ENCODE measurements at places on chromosomes 5 and 9.

DNA sequence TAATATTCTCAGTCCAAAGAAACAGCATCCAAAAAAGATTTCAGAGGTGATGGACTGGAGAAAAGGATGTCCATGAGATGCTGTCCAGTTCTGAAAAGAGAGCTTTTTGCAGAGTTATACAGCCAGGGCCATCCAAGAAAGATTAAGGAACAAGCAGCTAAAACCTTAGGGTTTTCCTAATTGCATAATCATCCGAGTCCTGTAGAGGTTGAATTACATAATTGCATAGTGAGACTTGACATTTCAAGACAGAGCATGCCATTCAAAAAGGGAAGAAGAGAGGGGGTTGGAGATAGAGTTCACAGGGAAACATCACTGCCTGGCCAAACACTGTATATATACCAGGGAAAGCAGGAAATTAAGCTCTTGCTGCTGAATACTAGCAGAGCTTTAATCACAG is 1729.2 kb upstream of the WWC1 start:
- no peak for DNase-seq

GRCh38 chr9:74872619-74873233 is 15.0 kb downstream of the TRPM6 start:
- DNase-seq, result no peak

DNA sequence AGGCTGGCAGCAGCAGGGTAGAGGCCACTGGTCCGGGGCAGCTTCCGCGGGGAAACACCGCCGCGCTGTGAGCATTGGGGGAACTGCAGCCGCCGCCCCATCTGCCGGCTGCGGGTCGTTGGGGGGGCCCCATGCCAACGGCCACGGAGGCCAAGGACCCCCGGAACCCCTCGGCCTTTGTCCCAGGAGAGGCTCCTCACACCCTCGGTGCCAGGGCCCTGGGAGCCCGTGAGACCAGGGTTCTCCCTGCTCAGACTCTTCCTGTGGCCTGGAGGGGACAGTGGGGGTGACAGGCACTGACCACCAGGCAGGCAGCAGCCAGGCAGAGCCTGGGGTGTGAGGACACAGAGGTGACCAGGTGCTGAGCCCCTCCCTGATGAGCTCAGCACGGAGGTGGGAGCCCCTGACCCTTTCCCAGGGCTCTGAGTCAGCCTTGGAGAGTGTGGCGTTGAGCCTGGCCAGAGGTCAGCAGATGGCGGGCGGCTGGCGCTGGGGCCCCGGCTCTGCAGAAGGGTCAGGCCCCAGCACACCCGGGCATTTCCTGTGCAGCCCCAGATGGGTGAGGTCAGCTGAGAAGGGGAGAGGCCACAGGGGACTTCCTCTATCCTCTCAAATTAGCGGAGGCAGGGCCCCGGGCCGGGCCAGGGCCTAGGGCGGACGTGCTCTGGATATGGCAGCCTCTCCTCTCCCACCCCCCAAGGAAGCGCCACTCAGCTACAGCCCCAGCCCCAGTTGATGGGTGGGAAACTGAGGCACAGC is 17.9 kb upstream of the EGFL7 start:
- DNase-seq, result peak; percentile 84

GRCh38 chr9:105187781-105188180 is 56.7 kb upstream of the SLC44A1 start:
- no peak for DNase-seq

- DNase-seq, result peak; percentile 41
Observed at GRCh38 chr5:141349917-141350619, at the start of gene PCDHGB1. Gene PCDHGB1, plus strand, starts transcription at chr5:141350099. Its CDS starts 162 bp downstream, at chr5:141350261.

DNA sequence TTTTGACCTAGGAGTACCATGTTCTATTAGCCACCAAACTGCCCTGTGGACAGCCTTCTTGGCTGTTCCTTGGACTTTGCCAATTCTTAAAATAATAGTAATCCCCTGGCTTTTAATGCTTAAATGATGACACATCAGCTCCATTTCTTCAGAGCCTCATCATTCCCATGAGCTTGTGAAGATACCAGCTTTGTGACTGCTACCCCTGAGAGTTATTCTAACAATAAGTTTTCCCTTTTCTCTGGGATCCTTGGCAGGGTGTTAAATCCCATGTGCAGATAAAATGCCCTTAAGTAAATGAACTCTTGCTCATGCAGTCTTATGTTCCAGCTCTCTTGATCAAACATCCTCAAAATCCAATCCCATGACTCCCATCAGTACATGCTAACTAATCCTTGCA is 415.3 kb downstream of the CETN3 start:
- DNase-seq, result no peak

- DNase-seq, result no peak
Observed at GRCh38 chr5:13189532-13189931, 755.0 kb downstream of the DNAH5 start.

GRCh38 chr5:72071906-72072305 is 35.4 kb upstream of the MAP1B start:
- no peak for DNase-seq

DNA sequence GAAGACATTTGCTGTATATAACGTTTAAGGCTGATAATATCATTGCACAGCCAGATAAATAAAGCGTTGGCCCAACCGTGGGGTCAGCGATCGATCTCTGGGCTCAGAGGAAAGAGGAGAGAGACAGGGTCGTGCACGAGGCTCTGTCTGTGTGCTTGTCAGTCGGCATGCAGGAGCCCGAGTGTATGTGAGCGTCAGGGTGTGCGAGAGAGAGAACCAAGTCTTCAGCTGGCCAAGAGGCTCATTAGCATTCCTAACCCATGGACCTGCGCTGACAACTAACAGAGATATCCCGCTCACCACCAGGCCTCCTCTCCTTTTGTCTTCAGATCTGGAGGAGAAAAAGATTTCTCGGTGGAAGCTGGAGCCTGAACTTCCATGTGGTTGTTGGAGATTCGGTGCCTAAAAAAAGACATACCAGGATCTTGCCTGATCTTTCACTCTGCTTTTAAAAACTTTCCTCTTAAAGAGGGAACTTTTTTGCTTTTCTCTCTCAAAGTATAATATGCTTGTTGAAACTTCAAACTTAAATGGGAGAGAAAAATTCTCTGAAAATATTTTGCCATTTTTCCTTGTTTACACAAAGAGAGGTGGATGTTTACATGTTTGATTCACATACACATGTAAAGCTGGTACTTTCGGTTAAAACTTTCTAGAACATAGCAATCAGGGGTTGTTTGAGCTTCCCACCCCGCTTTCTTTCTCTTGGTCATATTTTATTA is 16.5 kb downstream of the NR2F1 start:
- DNase-seq, result no peak

DNA sequence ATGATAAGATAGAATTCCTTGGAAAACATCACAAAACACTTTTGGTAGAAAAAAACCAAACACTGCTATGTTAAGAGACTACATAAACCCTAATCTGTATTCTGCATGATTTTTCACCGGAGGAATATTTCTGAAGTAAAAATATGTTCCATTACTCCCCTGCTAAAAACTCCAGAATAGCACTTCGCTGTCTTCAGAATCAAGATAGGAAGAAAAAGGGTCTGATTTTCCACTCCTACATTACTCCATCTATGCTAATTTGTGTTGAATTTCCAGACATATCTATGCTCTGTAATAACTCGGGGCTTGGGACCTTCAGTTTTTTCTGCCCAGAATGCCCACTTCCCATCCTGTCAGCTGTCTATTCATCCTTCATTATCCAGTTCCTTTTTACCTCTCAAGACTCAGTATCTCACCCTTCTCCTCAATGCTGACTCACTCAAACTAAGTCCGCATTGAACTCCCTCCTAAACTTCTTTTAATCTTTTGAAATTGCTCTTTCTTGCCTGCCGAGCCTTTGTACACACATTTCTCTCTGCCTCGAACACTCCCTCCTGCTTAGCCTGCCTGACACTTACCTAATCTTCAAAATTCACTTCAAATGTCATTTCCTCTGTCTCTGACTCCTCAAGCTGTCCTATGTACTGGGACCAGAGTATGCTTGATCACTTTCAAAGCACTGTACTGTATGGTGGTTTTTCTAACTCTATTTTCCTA is 171.0 kb downstream of the ARRDC3 start:
- DNase-seq, result no peak

- DNase-seq, result no peak
Observed at GRCh38 chr5:5969942-5970483, 408.3 kb downstream of the MED10 start.

GRCh38 chr5:96404191-96404867 is 28.7 kb downstream of the PCSK1 start:
- no peak for DNase-seq

GRCh38 chr5:106825374-106825773 is 845.4 kb downstream of the EFNA5 start:
- DNase-seq, result no peak

GRCh38 chr9:105672711-105673234 is 10.5 kb downstream of the TAL2 start:
- no peak for DNase-seq

GRCh38 chr9:135379540-135380267 is 99.9 kb upstream of the PPP1R26 start:
- no peak for DNase-seq

DNA sequence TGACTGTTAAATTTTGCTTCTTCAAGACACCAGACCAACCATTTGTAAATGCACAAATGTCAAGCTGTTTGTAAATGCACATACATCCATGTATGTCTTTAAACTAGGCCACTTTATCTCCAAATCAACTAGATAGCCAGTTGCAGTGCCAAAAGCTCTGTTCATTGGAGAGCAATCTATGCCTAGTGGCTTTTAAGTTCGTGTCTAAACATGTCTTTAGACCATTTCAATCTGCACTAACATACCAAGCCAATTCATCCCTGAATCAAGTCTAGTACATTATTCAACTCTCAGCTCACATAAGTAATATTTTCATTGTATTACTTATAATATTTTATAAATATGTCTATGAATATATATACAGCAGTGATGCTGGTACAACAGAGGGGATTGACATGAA is 985.9 kb downstream of the CDH18 start:
- DNase-seq, result no peak

- no peak for DNase-seq
Observed at GRCh38 chr5:167778228-167778627, 513.2 kb upstream of the WWC1 start.
